ENCODE measurements at places on chromosomes 12 and 14. TPM values are rescaled to one million over a fixed set of nuclear protein-coding genes. Genes with fewer than 3 reads are reported as not detected.

Gene ACACB
- total RNA-seq = 26.3 TPM

Gene PLBD1
- 60.8 TPM for total RNA-seq

Gene KITLG
- 10.2 TPM for total RNA-seq

Gene ADAM20
- 1.1 TPM for total RNA-seq

Gene CD27
- 8.8 TPM for total RNA-seq

Gene IQSEC3
- total RNA-seq = 2.1 TPM

Gene OVCH1
- 2.7 TPM for total RNA-seq

Gene PPP1CC
- 97.4 TPM for total RNA-seq

Gene TMTC1
- 39.3 TPM for total RNA-seq

Gene TAS2R13
- total RNA-seq = 6.8 TPM

- peak; percentile 21 for DNase-seq
These were observed 15.1 kb downstream of the APPL2 start for GRCh38 chr12:105220929-105221290.

GRCh38 chr14:100899884-100900771, 3.4 kb downstream of the RTL1 start:
- no peak for DNase-seq

DNA sequence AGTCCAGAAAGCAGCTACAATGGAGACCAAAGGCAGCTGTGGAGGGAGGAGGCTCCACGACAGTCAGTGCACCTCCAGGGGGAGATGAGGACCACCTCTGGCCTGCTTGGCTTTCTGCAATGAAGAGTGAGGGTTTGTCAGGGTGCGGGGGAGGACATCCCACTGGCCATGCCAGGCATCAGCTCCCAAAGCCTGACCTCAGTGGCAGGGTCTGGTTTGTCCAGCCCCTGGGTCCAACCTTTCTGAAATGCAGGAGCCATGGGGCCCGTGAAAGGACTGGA, 35.2 kb downstream of the SLC6A12 start:
- no peak for DNase-seq

- DNase-seq = no peak
These were observed 115.4 kb upstream of the VRK1 start for GRCh38 chr14:96681829-96682228.

DNA sequence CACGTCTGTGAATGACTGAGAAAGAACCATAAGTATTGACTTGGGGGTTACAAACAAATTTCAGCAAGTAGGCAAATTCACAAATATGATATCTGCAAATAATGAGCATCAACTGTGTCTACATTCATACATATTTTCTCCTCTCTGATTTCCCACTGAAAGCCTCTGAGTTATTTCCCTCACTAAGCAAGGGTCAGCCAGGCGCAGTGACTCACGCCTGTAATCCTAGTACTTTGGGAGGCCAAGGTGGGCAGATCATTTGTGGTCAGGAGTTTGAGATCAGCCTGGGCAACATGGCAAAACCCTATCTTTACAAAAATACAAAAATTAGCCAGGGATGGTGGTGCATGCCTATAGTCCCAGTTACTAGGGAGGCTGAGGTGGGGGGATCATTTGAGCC, 80.8 kb downstream of the SLC25A21 start:
- DNase-seq = no peak

DNA sequence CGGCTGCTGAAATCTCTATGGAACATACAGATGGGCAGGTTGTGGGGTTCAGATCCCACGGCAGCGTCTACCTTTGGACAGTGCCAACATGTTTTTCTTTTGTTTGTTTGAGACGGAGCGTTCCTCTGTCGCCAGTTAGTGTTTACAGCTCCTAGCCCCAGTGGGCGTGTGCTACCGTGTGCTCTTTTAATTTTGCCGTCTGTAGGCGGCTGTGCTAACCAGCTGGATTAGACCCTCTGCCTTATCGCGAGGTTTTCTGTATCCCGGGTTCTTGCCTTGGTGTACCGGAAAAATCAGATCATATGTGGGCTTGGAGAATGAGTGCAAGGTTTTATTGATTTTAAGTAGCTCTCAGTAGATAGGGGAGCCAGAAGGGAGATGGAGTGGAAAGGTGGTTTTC, 9.8 kb upstream of the GALNT6 start:
- DNase-seq = no peak

GRCh38 chr12:49093792-49094159, 825 bp downstream of the DHH start:
- no peak for DNase-seq

GRCh38 chr14:102180248-102180998, 40.7 kb downstream of the WDR20 start:
- no peak for DNase-seq

GRCh38 chr14:22650960-22651521, 6.9 kb upstream of the OR6J1 start:
- DNase-seq = no peak

GRCh38 chr12:91877456-91878235, 268.0 kb downstream of the BTG1 start:
- no peak for DNase-seq

GRCh38 chr12:108361606-108362005, 22.5 kb upstream of the CMKLR1 start:
- no peak for DNase-seq

GRCh38 chr12:442235-442884, 17.4 kb upstream of the B4GALNT3 start:
- DNase-seq = peak; percentile 28
